Gastrocnemius medialis (tissue), 4 donors: ENCODE measurements at places on chromosomes 3 and 15. TPM values are rescaled to one million over a fixed set of nuclear protein-coding genes. Genes with fewer than 3 reads are reported as not detected.

SRP14 gene
- 218 TPM for total RNA-seq

C3orf49 gene
- not detected for total RNA-seq

IL5RA gene
- total RNA-seq = not detected

SEC61A1 gene
- total RNA-seq = 135 TPM

NDUFB4 gene
- 186 TPM for total RNA-seq

TMIE gene
- 0.22 TPM for total RNA-seq

ANKRD34C gene
- total RNA-seq = not detected

LRRC31 gene
- total RNA-seq = 0.42 TPM

SAXO2 gene
- total RNA-seq = not detected

POLQ gene
- total RNA-seq = 0.07 TPM

CPOX gene
- 19.1 TPM for total RNA-seq

- peak; percentile 50 for DNase-seq
Observed at GRCh38 chr3:11375333-11376088, 103.3 kb downstream of the ATG7 start.

- DNase-seq = no peak
Observed at GRCh38 chr3:127100459-127101410, 92.2 kb upstream of the PRR23E start.

GRCh38 chr3:127975153-127976029, 60.4 kb downstream of the KBTBD12 start:
- DNase-seq = no peak

GRCh38 chr15:91895051-91895450, 41.5 kb downstream of the SLCO3A1 start:
- DNase-seq = no peak

GRCh38 chr15:47861111-47861903, 144.0 kb downstream of the SEMA6D start:
- DNase-seq = no peak

DNA sequence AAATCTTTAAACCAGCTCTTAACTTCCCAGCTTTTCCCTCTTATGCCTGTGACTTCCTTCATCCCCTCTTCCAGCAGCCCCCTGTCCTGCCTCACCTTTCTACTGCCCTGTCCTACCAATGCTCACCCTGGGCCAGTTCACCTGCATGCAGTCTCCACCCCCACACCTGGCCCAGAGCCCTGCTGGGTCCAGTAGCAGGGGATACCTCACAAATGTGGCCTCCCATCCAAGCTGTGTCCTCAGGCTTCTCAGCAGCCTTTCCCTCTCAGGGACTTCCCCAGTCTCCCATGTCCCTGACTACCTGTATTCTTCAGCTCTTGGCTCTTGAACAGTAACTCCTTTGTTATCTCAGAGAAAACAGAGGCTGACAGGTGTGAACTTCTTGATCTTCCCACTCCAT, 503.2 kb downstream of the MFSD1 start:
- DNase-seq = no peak

DNA sequence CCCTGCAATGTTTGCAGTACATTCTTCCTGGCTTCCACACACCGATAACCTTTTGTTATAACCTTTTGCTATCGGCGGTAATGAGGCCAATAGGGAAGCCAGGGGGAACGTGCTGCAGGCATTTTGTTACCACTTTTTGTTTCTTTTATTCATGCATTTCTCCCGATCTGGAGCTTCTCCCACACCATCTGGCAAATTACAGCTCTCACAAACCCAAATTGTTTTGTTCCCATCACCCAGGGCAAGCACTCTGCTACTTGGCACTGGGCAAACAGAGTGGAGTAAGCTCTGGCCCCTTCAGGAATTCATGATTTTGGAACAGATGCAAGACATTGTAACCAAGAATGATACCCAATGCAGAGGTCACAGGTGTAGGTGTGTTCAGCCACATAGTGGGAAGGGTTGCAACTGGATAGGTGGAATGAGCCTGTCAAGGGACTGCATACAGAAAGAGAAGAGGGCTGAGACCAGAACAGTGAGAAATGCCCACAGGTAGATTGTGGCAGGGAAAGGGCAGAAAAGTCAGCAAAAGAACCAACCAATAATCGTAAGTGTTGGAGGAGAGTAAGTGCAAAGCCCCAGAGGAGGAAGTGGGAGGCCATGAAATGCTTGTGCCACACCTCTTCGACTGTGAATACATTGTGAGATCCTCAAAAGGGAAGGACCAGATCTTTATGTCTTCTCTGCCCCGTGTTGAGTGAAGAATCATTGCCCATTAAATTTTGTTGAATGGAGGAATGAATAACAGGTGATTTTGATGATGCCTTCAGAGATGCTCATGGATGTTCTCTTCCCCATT, 45.8 kb downstream of the PARP15 start:
- DNase-seq = no peak

DNA sequence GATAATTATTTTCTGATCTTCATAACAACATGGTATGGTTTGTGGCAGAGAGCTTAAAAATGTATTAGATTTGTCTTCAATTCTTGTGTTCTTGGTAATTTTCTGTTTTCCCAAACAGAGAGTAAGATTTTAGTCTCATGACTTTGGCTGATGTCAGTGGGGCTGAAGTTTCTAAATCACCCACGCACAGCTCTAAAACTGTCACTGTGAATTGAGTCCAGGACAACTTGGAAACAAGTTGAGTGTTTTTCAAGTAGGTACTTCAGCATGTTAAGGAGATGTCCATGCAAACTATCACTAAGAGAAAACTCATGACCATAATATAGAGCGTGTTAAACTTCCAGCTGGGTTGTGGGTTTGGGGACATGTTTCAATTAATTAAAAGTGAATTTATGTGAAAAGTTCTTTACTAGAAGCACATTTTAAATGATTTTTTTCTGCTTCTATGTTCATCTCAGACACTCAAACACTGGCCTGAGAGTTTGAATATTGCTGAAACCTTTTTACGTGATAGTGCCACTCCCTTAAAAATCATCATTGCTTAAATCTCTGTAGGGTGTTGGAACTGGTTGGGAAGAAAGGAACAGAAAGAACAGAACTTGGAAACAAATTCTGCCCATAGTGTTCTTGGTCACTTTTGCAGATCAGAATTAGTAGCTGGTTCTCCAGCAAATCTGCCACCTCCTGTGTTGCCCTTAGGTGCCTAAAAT, 89.8 kb downstream of the KLHL25 start:
- DNase-seq = no peak

GRCh38 chr15:78850941-78851755, 21.5 kb upstream of the MORF4L1 start:
- DNase-seq = no peak

GRCh38 chr3:158528076-158528674, 42.8 kb upstream of the MLF1 start:
- DNase-seq = no peak

DNA sequence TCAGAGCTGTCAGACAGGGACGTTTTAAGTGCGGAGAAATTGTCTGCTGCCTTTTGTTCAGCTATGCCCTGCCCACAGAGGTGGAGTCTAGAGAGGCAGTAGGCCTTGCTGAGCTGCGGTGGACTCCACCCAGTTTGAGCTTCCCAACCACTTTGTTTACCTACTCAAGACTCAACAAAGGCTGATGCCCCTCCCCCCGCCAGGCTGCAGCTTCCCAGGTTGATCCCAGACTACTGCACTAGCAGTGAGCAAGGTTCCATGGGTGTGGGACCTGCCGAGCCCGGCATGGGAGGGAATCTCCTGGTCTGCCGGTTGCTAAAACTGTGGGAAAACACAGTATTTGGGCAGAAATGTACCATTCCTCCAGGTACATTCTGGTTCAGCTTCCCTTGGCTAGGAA, 282.1 kb downstream of the VGLL3 start:
- DNase-seq = no peak

DNA sequence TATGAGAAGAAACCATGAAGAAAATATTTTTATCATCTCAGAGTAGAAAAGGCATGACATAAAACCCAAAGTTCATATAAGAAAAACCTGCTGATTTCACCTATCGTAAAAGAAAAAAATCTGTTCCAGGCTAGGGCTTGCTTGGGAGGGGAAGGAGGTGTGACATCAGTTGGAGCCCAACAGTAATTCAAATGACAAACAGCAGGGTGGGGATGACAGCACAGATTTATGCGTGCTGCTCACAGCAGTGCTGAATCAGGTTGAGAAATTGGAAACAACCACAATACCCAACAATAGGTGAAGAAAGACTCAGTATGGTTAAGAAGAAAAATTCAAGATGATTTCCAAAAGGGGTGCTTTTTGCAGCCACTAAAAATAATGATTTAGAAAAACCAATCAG, 172.4 kb downstream of the PDE8A start:
- DNase-seq = no peak

DNA sequence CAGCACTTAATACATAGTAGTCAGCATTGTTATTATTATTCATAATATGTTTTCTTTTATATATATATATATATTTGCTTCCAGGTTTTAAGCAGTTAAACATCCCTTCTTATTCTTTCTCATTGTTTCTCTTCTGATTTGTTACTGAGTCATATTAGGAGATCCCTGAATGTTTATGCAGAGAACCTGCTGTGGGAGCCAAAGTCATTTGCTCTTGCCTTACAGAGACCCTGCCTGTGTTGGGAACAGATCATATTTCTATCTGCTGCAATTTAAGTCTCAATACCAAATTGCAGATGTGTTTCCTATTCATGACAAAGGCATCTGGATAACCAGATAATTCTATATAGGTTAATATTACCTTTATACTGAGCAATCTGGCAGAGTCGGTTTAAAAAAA, 323.0 kb upstream of the UMPS start:
- DNase-seq = no peak

GRCh38 chr3:18008706-18009368, 266.4 kb upstream of the TBC1D5 start:
- no peak for DNase-seq

GRCh38 chr3:192481638-192482037, 245.7 kb downstream of the FGF12 start:
- no peak for DNase-seq

- no peak for DNase-seq
Observed at GRCh38 chr3:145357453-145357852, 803.5 kb downstream of the PLOD2 start.

GRCh38 chr3:168269001-168269400, 173.3 kb upstream of the GOLIM4 start:
- DNase-seq = no peak

GRCh38 chr15:76140074-76140464, 80.3 kb downstream of the TMEM266 start:
- no peak for DNase-seq

DNA sequence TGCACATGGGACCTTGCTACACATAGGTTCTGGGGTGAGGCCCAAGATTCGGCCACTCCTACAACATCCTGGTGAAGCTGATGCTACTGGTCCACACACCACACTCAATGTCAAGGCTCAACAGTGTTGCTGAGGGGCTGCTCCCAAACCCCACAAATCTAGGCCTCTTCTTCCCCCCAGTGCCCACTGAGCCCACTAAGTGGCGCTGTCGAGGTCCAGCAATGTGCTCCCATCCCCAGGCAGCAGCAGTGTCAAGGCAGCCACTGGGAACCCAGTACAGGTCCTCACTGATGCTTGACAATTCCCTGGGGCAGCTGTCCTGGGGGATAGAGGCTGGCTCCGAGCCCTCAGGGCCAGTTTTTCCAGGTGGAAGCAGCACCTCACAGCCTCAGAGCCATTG, 21.5 kb downstream of the SCN5A start:
- DNase-seq = no peak

DNA sequence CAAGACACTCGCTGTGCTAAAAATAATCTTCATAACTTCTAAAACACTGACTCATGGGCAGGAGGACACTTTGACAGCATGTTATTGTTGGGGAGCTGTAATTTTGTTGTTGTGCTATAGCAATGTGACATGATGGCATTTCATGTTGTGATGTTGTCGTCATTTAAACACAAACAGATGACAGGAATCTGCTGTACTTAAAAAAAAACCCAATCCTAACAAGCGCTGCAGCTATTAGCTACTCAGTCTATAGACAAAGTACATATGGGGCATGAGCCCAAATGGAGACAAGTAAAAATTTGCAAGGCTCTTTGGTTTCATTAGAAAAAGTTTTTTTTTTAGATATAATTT, 828 bp upstream of the ATOSA start:
- DNase-seq = no peak

GRCh38 chr15:84766461-84767035, 18.2 kb downstream of the ZNF592 start:
- no peak for DNase-seq

DNA sequence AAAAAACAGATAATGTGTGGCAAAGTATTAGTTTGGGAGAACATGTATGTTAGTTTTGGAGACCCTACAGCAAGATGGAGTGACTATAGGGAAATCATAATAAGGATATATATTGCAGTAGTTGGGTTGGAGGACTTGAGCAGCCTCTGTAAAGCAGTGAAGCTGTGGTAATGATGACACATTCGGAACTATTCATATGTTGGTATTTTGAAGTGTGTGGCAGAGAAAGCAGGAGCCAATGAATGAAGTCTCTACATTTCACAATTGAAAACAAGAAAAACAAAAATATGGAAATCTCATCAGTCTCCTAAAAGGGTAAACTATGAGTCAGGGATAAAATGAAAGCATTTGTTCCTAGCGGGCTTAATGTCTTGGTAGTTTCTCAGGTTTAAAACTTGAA, 645.9 kb downstream of the OTOL1 start:
- DNase-seq = no peak

DNA sequence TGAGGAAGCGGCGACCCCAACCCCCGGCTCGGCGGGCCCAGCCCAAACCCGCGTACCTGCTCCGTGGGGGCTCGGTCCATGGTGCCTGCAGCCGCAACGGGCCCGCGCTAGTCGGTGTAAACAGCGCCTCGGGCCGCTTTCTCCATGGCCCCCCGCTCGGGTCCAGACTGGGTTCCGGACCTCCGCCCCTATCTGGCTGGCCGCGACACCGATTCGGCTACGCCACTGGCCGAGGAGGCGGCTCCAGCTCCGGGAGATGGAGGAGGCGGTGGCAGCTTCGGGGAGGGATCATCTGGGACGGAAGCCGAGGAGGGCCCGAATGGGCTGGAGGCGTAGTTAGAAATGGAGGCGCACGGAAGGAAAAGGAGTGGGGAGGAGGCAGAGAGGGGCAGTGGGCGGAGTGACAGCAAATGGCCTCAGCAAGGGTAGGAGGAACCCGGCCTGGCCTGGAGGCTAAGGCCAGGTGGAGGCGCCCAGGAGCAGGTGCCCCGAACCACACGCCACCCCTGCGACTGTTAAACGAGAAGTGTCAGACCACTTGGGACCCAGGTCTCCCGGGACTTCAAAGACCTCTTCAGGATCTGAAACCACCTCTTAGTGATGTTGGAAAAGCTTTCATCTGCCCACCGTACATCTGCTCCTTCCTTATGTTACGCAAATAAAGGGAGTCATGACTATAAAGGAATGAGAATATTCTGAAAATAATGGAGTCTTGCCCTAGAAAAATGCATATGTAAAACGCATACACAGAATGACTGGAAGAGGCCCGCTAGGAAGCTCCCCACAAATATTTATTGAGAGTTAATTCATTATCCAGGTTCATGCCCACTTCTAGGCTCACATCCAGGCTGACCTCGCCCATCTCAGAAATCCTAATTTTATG, at the start of gene SECISBP2L:
Gene SECISBP2L, minus strand, starts transcription at position 227 of the 883 bp plus-strand sequence. Its CDS starts 147 bp downstream, at position 80.
- peak; percentile 88 for DNase-seq
